NCI-H524 (cell line): ENCODE measurements at places on chromosomes 3 and 15.

DNA sequence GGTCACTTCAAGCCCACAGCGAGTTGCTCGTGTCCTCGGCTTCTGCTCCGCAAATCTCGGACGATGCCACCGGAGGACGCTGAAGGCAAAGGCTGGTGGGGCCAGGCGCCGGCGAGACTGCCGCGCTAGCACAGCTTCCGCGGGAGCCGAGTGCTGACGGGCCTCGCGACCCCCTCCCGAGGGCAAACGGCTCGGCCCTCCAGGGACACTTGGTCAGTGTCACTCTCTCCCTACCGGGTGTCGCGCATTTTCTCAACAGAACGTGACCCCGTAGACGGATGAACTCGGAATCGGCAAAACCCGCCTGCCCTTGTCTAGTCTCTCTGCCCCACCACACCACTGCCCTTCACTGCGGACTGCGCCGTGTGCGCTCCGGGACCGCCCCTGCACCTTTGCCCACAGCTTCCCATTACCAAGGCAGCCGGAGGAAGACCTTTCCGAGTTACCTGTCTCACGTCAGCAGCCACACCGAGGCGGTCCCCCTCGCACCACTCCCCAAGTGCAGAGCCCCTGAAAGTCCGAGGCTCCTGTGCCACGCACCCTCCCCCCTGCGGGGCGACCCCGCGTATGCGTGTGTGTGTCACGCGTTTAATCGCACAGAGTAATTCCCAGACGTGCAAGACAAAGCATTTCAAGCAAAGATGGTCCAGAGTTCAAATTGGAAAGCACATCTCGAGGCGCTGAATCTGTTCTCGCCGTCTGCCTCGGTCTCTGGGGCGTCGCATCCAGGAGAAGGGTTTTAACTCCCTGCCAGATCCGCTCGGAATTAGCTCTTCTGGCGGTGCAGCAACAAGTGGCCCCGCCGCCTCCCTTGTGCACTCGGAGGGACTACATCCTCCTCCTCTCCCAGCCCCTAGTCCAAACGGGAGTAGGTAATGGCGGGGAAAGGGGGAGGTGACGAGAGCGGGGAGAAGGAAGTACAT is 245.0 kb upstream of the TOPAZ1 start:
- peak; percentile 44 for DNase-seq

DNA sequence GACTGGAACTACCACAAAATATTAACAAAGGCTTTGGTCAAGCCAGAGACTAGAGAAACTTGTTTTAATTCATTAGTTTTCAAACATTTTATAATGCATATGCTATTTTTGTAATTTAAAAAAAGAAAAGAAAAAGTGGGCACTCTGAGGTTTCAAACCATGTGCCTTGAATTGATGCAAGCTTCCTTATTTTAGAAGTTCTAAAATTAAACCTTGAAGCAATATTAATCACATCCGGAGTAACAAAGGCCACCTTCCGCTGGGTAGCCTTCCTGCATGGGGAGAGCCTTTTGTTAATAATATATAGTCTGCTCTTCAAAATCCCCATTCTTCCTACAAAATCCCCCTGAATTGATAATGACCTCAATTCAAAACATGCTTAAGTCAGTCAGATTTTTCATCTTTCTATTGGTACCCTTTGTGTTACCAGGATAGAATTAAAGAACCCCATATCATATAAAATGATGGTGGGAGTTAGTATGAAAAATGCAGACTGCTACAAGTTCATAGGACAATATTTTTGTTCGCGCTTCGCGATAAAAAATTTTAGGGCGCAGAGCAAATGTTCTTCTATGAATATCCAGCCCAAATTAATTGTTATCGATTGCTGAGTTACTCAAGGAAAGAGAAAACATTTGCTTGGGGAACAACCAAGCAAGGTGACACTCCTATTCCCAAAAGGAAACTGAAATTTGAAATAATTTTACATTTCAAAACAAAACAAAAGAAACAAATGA is 30.6 kb downstream of the LDHAL6B start:
- no peak for DNase-seq

GRCh38 chr15:64289550-64289949 is 66.4 kb downstream of the CSNK1G1 start:
- no peak for DNase-seq

DNA sequence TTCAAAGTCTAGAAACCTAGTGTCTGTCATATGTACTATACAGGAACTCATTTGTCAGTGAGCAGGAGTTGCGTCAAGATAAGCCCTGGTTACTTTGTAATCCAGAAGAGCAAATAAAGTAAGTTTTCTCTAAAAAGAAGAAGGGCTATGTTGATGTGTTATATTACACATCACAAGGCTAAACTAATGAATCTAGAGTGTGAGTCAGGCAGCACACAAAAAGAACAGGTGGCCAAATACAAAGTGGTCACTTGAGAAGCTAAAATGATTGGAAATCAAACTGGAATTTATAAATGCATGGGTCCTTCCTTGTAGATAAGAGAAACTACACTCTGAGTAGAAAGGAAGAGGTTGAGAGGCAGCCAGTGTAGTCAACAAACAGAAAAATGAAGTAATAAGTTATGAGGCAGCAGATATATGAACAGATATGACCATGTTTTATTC is 771.6 kb downstream of the DIPK2A start:
- DNase-seq: no peak

- DNase-seq: no peak
Measured at GRCh38 chr3:71881732-71882131, 96.8 kb upstream of the PROK2 start.

GRCh38 chr3:127792541-127793292 is 29.6 kb downstream of the MGLL start:
- DNase-seq: no peak

- DNase-seq: peak; percentile 57
Measured at GRCh38 chr3:24494618-24495325, at the start of gene THRB. THRB (minus strand) TSS chr3:24494850.

GRCh38 chr15:61047783-61048182 is 181.3 kb downstream of the RORA start:
- DNase-seq: no peak

GRCh38 chr3:172513488-172513887 is 9.7 kb downstream of the TNFSF10 start:
- DNase-seq: no peak

GRCh38 chr15:37701230-37701629 is 233.2 kb upstream of the TMCO5A start:
- no peak for DNase-seq

- DNase-seq: no peak
Measured at GRCh38 chr3:182603501-182603900, 189.8 kb upstream of the ATP11B start.

DNA sequence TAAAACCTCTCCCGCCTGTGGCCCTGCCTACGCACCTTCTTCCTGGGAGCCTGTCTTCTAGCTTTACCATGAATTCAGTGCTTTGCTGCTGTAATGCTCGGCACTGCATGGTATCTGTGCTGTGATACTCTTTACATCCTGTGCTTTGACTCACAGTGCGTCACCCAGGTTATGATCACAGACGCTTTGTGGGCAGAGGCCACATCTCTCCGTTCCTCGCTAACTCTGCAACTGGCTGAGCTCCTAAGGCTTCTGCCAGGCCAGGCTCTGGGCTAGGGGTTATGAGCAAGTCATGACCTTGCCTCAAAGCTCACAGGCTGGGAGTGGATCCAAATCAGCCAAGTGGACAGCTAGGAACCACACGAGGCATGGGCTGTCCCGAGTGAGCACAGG is 23.2 kb downstream of the SPTBN5 start:
- DNase-seq: no peak
